EL (cell line): ENCODE measurements at places on chromosomes 11 and 22.

DNA sequence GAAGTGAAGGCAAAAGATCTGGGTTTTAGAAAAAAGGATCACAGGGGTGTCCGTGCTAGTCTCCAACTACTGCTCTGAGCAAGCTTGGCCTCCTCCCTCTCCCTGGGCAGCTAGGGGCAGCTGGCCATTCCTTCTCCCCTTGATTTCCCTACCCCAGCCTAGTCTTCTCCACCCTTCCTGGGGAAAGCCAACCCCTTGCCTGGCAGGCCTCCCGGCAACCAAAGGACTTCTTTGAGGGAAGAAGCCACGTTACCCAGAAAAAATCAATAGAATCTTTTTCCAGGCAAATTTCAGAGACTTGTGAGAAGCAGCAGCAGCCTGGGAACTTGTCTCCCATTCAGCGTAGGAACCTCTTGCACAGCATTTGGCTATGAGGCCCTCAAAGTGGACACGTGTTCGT is 91.5 kb downstream of the MIAT start:
- no peak for DNase-seq

GRCh38 chr11:70747285-70747684 is 349.0 kb downstream of the CTTN start:
- no peak for DNase-seq

GRCh38 chr11:61445516-61445915 is 15.6 kb downstream of the SDHAF2 start:
- no peak for DNase-seq

DNA sequence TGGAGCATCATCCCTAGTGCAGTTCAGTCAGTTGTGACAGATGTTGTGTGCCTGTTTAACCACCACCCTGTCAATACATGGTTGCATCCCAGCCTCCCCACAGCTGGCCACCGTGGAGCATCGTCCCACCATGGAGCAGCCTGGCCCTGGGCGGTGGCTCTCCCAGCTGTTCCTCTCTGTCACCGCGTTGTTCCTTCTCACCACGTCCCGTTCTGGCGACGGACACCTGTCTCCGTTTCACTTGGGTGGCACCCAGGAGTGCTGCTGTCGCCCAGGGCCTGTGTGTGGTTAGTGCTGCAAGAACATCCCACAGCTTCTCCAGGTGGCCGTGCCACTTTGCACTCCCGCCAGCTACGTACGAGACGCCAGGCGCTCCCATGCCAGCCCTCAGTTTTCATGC is 26.5 kb downstream of the MUC6 start:
- DNase-seq: no peak

GRCh38 chr11:79076526-79077115 is 364.2 kb downstream of the TENM4 start:
- peak; percentile 37 for DNase-seq

DNA sequence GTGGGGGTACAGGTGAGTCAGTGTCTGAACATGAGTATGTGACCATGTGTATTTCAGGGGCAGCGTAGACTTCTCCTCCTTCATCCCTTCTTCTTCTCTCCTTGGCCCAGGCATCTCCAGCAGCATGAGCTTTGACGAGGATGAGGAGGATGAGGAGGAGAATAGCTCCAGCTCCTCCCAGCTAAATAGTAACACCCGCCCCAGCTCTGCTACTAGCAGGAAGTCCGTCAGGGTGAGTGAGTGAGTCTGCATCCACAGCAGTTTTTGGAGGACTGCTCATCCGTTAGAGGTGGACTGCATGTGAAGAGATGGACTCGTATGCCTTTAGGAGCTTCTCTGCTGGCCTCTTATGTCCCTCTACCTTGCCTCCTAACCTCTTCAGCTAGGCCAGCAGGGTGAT is 15.6 kb downstream of the TUB start:
- no peak for DNase-seq

DNA sequence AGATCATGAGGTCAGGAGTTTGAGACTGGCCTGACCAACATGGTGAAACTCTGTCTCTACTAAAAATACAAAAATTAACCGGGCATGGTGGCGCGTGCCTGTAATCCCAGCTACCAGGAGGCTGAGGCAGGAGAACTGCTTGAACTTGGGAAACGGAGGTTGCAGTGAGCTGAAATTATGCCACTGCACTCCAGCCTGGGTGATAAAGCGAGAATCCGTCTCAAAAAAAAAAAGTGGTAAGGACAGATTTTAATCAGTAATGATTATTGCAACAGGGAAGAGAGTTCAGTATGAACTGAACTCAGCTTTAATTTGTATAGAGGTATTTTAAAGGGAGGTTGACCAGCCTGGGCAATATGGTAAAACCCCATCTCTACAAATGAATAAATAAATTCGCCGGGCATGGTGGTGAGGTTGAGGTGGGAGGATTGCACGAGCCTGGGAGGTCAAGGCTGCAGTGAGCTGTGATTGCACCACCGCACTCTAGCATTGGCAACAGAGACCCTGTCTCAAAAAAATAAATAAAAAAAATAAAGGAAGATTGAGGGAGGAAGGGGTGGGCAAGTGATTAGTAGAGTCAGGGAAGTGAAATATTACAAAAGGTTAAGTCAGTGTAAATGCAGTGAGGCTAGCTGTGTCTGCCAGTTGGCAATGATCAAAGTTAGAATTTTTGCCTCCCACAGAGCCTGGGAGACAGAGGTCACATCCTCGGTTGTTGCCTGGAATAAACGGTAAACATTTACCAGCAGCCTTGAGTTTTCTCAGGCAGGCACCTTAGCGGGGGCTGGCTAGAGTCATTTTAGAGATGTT is 2.6 kb upstream of the MCM5 start:
- no peak for DNase-seq

DNA sequence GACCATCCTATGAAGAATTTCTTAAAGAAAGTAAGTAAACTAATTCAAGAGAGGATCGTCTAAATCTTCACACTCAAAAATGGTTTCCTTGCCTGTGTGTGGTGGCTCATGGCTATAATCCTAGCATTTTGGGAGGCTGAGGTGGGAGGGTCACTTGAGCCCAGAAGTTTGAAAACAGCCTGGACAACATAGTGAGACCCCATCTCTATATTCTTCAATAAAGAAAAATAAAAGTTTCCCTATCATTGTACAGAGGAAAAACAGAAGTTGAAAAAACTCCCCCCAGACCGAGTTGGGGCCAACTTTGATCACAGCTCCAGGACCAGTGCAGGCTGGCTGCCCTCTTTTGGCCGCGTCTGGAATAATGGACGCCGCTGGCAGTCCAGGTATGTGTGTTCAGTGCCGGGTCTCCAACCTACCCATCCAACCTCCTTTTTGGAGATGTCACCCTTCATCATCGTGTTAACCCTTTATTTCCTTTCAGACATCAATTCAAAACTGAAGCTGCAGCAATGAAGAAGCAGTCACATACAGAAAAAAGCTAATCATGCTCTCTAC is 3.0 kb downstream of the RPS25 start:
- DNase-seq: peak; percentile 28

GRCh38 chr11:105109855-105110687 is 29.5 kb downstream of the CARD18 start:
- DNase-seq: peak; percentile 55

DNA sequence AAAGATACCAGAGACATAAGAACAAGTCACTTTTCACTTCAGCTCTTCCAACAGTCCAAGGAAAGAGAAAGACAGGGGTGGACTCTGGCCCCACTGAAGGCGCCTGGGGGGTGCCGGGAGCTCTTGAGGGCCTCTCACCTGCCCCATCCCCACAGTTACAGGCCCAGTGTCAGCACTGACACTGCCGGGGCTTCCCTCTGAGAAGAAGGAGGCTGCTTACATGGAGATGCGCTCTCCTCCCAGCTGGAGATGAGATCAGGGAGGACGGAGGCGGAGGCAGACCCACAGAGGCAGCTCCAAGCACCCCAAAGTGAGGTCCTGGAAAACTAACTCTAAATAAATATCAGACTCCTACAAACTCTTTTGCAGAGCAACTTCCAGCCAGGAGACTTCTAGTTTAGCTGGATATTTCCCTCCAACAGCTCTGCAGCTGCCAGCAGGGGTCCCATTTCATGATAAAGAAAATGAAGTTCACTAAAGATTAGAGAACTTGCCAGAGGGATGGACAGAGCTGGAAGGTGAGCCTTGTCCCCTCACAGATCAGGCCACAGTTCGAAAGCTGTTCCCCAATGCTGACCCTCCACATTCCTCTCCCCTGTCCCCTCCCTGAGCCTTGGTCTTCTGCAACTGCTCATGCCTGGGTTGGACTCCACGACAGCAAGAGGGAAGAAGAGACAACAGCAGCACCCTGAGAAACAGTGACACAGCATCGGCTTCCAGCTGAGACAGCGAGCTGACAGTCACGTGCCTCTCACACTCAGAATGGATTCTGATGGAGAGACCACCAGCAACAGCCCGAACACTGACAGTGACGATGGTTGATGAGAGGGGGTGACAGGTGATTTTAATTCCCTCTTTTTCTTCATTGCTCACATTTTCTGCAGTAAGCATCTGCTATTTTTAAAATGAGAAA is 5.8 kb downstream of the CARS1 start:
- no peak for DNase-seq

DNA sequence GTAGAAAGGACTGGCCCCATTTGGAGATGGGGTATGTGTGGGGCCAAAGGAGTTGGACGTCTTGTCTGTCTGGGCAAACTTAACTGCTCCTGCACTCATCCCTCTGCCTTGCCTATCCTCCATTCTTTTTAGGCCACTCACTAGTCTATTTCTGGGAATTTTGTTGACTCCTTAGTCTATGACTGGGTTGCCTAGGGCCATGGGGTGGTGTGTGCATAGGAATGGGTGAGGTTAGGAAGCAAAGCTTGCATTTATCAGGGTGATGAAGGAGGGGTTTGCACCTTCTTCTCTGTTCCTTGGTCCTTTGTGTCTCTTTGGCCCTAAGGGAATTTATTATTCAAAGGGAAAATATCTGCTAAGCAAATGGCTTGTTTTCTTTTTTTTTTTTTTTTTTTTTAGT is 80.9 kb upstream of the OR9Q1 start:
- DNase-seq: no peak

GRCh38 chr11:85939099-85940015 is 84.2 kb downstream of the CCDC83 start:
- no peak for DNase-seq

DNA sequence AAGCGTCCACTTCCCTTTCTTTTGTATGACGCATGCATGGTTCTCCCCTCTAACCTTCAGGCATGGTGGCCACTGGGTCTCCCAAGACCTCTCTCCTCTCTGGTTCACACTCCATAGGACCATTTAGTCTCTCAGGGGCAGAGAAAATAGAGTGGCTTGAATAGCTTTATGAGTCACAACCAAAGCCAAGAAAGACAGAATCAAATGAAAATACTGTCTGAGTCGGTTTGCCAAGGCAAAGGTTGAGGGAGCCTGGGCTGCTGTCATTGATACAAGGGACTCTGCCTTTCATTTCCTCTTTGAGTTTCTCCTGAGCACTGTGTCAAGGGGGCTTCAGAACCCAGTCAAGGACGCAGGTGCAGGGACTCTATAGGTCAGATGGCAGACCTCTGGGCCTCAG is 44.2 kb downstream of the TENM4 start:
- no peak for DNase-seq

DNA sequence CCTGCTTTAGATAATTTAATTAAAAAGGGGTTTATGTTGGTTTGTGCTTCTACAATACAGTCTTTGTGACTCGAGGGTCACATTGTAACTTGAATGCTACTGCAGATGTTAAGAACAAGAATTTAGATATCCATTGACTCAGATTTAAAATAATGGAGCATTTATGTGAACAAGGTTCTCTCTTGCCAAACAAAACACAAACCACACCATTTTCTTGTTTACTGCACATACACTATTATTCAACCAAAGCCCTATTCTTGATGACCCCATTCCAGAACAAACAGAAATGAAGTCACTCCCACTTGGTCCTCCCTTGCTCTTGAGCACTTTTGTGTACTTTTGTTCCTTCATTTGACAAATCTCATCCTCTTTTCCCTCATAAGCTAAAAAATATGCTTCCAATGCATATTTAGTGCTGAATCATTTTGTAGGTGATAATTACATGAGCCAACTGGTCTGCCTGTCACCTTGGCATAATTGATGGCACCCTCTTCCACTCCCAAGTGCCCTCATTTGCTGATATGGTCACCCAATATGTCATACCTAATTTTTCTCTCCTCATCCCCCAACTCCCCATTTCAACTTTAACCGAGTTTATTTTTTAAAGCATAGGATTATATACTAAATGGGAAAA is 2.8 kb downstream of the C11orf71 start:
- DNase-seq: no peak

- DNase-seq: no peak
These were observed 406.0 kb downstream of the TBC1D22A start for GRCh38 chr22:47168441-47168840.

DNA sequence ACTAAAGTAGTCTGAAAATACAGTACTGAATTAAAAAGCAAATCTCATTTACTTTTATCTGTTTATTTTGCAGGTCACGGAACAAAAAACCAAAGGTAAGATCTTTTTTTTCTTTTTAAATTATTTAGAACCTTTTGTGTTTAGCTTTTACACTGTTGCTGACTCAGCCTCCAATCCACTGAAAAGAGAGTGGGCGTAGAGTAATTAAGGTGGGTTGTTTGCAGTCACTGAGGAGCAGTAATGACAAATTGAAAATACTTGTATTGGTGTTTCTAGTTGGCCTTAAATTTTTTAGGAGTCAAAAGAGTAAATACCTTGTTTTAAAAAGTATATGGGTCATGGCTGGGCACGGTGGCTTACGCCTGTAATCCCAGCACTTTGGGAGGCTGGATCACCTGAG is 73.4 kb downstream of the TNRC6B start:
- DNase-seq: no peak

DNA sequence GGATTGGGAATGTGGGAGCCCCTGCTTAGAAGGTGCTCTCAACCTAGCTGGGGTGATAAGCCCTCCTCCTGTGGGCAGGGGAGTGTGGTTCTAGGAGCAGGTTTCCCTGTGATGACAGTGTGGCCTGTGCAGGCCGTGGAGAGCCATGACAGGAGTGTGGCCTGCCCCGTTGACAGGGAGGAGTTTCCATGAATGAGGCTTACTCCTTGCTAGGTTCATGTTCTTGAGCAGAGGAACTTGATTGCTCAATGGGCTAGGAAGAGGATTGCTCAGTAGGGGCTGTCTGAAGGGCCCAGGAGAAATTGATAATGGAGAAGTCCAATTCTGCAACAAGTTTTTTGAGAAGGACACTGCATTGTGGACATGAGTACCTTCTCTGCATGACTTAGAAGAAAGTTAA is 92.0 kb downstream of the PPP6R3 start:
- no peak for DNase-seq

- peak; percentile 36 for DNase-seq
These were observed 3.4 kb downstream of the FAM83F start for GRCh38 chr22:39997939-39998726.

DNA sequence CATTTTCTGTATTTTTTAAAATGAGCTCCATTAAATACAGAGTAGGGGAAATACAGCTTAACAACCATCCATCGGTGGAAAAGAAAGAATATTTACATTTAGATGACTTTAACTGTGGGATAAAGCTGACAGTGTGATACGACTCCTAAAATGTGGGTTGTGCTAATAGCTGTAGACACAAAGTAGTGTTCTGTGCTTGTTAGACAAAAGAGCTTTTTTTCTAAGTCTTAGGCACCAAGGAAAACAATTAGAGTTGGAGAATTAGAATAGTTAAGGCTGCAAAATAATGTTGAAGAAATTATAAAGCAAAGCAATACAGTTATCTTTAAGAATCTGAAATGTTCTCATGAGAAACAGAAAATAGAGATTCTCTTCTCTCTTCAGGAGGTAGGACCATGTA is 307.7 kb upstream of the KIRREL3 start:
- no peak for DNase-seq
